Fibroblast of upper back skin (primary cell): ENCODE measurements at places on chromosomes 6 and 20.

DNA sequence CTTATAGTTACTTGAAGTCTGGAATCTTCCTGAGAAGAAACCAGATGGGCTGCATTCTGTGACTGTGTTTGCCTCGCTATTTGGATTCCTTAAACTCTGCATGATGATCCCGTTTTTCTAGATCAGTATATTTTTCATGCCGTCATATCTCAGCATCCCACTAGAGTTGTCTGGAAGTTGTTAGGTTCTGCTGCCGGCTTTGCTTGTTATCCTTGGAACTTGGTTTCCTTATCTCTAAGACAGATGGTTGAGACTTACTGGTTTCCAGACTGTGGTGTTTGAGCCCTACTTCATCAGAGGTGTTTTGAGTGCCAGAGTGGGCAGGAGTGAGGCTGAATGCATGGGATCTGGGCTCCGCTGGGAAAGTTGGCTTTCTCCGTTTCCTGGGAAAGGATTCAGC lies 50.3 kb downstream of the CDS2 start:
- no peak for DNase-seq

DNA sequence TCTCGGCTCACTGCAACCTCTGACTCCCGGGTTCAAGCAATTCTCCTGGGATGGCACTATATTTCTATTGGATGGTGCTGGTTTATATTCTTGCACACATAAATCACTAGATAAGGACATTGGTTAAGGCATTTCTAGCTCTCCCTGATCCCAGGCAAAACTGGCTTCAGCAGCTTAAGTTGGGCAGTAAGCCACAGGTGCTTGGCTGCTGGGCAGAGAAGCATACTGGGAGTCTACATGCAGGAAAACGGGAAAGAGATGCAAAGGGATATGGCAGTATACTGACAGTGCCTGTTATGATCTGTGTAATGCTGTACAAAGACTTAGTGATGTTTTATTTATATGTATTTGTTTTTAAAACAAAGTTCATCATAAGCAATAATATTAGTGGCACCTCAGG lies 33.3 kb upstream of the ZFP64 start:
- no peak for DNase-seq

GRCh38 chr20:59318201-59318790 lies 17.9 kb downstream of the EDN3 start:
- DNase-seq = no peak

GRCh38 chr6:52826513-52826912 lies 14.1 kb downstream of the GSTA5 start:
- DNase-seq = no peak

DNA sequence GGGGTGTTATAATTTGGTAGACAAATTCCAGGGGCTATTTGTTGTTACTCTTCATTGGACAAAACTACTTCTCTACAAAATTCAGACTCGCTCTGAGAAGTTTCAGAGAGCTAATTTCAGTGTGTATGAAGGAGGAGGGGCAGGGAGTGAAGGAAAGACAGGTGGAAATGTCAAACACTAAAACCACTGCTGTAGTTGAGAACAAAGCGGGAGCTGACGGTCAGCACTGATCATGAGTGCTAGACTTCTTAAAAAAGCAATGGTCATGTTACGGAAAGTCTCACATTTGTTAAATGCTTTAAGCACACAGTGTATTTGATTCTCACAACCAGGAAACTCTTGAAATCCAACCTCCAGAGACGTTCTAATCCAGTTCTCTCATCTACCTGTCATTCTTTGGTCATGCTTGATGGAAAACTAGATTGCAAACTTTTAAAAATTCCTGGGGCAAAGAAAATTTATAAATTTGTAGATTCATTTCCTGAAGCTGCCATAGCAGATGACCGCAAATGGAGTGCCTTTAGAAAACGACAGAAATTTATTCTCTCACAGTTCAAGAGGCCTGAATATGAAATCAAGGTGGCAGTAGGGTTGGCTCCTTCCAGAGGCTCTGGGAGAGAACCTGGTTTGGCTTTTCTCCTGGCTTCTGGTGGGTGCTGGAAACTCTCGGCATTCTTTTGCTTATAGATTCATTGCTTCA lies 100.7 kb upstream of the CARMIL1 start:
- no peak for DNase-seq

GRCh38 chr6:33787346-33787953 lies 1.5 kb downstream of the LEMD2 start:
- peak; percentile 33 for DNase-seq

GRCh38 chr6:127186889-127187288 lies 68.4 kb downstream of the RSPO3 start:
- no peak for DNase-seq

GRCh38 chr20:63151554-63152321 lies 64.2 kb downstream of the YTHDF1 start:
- peak; percentile 6 for DNase-seq

GRCh38 chr20:53099856-53100255 lies 127.7 kb downstream of the TSHZ2 start:
- peak; percentile 69 for DNase-seq

DNA sequence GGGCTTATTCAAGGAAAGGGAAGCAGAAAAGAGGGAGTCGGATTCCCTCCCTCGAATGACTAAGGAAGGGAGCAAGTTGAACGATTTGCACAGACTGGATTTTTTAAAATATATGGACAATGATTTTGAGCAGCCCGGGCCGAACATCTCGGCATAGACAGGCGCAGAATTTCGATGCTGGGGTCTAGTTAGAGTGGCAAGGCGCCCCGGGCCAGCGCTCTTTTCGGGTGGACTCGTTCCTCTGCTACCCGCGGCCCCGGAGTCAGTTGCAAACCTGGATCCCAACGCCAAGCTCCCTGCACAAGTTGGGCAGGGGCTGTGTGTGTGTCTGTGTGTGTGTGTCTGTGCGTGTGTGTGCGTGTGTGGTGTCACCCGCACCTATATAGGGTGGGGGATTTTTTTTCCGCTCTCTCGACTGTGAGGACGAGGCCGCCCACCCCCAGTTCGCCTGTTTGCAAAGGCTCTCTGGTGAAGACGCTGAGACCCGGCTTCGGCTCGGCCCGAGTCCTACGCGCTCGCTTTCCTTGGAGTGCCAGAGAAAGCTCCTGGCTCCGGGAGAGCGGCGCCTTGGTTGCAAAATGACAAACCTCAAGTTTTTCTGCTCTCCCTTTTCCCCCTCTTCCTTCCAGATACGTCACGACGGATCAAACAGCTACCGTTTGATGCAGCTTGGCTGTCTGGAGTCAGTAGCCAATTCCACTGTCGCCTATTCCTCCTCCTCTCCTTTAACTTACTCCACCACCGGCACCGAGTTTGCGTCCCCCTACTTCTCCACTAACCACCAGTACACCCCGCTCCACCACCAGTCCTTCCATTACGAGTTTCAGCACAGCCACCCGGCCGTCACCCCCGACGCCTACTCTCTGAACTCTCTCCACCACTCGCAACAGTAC lies 1.4 kb downstream of the TFAP2D start:
- DNase-seq = no peak

DNA sequence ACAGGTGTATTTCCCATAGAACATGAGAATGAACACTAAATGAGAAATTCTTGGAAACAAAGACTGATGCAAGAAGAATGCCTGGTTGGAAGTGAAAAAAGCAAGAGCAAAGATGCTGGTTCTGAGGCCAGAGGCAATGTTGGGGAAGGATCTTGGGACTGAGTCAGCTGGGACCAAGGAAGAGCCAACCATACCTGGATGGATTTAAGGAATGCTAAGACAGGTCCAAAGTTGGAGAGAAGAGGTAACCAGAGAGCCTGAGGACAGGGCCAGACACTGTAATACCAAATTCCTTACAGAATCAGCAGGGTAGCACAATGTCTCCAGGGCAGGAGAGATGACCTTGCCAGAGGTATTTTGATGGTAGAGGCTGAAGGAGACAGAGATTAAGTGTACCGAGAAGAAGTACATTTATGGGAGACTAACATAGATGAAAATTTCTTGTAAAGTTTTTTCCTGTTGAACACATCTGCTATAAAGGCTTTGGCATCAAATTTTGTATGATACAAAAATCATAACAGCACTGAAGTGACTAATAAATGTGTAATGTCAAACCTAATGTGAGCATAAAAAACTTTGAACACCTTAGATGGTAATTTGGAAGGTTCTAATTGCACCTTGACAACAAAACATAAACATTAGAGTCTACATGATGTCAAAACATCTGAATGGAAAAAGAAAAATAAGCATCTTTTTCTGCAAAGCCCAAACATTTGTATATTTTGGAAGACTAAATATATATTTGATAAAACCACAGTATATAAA lies 221.7 kb upstream of the MARCKS start:
- DNase-seq = no peak

DNA sequence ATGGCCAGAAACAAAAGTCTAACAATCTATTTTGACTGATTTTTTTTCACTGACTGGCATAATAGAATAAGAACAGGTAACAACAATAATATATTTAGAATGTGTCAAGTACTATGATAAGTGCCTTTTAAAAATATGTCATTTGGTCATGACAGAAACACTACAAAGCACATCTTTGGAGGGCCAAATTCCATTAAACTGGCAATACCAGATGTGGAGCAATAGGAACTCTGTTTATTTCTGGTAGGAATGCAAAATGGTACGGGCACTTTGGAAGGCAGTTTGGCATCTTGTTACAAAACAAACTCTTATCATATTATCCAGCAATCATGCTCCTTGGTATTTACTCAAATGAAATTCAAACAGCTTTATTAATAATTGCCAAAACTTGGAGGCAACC lies 39.3 kb downstream of the TENT5A start:
- DNase-seq = no peak

DNA sequence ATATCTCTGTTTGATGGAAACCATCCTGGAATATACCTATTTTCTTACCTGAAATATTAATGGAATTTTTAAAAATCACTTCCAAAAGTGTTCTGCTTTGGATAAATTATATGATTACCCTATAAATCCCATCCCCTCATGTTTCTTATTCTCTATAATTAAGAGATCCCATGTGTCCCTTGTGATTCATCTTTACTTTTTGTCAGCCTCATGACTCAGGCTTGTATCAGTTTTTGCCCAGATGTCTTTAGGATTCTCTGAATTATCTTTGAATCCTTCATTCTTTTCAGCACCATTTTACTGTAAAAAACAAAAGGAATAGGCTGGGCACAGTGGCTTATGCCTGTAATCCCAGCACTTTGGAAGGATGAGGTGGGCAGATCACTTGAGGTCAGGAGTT lies 804.5 kb upstream of the CITED2 start:
- peak; percentile 91 for DNase-seq

DNA sequence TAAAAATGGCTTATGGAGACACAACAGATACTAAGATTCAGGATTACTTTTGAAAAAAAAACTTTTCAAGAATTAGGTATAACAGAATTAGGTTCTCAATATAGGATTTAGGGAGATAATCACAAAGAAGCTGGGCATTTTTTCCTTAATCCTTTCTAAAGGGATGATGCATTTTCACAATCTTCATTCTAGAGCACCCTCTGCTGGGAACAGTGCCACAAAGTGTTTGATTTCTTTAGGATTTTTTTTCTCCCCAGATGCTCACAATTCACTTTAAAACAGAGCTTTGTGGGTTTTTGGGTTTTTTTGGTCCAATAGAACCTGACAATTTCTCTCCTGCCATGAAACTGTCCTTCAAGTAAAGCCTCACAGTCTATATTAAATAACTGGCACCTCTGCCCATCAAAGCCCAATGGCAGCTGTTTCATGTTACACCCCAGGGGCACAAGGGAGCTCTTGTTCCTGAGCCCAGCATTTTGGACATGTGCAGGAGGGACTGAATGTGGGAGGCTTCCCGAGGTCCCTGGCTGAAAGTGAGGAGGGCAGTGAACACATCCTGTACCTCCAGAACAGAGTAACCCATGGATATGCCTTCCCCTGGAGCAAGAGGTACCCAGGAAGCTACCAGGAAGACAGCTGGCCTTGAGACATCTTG lies 39.7 kb downstream of the PREP start:
- peak; percentile 50 for DNase-seq

DNA sequence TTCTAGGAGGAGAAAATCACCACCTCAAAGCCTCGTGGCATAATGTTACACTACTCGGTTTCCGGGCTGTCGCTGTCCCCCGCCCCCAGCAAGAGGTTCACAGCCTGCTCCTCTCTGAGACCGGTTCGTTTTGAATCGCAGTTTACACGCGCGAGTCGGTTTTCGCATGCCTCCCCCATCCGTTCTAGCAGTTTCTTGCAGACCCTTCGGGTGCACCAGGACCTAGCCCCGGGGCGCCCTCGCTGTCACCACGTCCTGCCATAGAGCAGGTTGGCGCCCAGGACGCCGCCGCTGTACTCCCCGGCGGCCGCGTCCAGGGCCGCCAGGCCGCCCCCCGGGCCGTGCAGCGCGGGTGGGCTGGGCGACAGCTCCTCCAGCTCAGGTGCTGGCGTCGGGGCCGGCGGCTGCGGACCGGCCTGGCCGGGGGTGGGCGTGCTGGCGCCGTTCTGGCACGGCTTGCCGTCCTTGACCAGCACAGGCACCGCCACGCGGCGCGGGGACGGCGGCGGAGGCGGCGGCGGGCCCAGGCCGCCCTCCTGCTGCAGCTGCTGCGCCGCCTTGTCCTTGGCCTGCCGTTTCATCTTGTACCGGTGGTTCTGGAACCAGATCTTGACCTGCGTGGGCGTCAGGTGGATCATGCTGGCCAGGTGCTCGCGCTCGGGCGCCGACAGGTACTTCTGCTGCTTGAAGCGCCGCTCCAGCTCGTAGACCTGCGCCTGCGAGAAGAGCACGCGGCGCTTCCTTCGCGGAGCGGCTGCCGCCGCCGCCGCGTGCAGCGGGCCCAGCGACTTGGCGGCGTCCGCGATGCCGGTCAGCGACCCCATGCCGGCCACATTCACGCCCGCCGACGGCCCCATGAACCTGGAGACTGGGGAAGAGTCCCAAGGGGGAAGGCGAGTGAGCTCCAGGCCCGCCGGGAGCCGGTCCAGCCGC lies 1.4 kb downstream of the NKX2-4 start:
- no peak for DNase-seq

GRCh38 chr20:21229163-21229562 lies 74.0 kb upstream of the XRN2 start:
- DNase-seq = no peak

- no peak for DNase-seq
Observed at GRCh38 chr20:38129893-38130609, 35.0 kb downstream of the TGM2 start.

GRCh38 chr6:6946206-6947155 lies 161.3 kb upstream of the RREB1 start:
- no peak for DNase-seq
